ENCODE measurements at places on chromosomes 1 and 21.
A peak's percentile ranks its signal among the peaks of the same experiment; 100 is the strongest.

- DNase-seq: no peak
Measured at GRCh38 chr1:17531343-17531681, 8.2 kb upstream of the ARHGEF10L start.

GRCh38 chr1:2134621-2135307, 59.8 kb downstream of the FAAP20 start:
- DNase-seq: no peak

GRCh38 chr1:24961334-24961733, 31.3 kb upstream of the RUNX3 start:
- no peak for DNase-seq

DNA sequence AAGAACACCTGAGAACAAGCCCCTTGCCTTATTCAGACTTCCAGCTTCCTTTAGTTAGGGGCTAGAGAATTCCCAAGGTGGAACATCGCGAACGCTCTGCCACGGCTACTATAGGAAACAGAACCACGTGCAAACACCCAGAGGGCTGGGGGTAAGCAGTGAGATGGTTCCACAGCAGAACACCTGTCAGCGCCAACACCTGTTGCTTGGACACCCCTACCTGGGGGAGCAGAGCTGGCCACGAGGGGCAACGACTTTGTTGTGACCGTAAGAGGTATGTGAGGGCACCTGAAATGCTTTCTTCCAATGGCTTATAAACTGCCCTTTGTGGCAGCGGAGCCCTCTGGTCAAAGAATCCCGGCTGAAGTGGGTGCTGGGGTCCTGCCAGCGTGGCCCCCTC, 50.7 kb downstream of the MRPL37 start:
- DNase-seq: no peak

DNA sequence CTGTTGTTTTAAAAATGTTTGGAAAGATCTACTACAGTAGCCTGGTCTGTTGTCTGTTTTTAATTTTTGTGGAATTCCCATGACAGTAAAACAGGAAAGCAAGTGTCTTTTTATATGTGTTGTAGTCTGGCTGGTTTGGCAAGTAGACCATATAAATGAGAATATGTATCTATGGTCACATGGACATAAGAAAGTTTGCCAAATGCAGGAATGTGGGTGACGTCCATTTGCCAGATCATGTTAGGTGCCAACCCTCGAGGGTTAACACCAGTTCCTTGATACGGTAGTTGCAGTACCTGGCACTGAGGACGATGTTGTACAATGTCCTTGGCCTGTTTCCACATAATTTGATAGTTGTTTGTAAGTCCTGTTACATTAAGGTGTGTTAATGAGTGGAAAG, 6.2 kb downstream of the DAP3 start:
- no peak for DNase-seq

GRCh38 chr1:63675420-63675931, 82.3 kb downstream of the PGM1 start:
- no peak for DNase-seq

DNA sequence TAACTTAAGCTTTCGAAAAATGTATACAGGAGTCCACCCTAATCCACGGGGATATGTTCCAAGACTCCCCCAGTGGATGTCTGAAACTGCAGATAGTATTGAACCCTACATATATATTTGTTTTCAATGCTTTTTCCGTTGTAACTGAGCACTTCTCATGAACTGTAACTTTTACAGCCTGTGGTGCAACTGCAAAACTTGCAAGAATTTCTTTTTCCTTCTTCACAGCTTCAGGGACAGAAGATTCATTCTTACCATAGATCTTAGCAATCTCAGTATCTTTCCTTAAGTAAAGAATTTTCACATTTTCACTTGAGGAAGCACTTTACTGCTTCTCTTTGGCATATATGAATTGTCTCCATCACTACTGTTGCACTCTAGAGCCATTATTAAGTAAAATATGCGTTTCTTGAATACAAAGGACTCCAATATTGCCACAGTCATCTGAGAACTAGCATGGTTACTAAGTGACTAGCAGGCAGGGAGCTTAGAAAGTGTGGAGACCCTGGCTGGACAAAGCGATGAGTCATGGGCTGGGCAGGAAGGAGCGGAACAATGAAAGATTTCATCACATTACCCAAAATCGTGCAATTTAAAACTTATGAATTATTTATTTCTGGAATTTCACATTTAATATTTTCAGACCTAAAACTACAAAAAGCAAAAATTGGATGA, 14.1 kb downstream of the DPYD start:
- no peak for DNase-seq

DNA sequence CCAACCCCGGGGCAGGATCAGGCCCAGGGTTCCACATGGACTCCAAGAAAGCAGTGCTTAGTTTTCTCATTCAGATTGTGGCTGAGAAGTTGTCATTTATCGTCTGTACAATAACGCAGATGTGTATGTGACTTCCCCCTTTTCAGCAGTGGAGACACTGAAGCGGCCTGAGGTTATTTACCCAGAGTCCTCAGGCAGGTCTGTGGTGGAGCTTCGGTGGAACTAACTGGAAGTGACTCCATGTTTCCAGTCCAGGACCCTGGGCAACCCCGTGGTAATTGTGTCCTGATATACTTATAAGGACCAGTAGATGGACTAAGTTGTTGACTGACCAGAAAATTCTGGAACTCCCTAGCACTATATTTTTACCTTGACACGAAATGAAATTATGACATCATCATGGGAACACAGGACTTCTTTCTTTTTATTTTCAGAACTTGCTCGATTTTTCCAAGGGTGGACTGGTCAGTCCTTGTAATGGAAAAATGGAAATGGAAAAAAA, 1.0 kb upstream of the IER5 start:
- DNase-seq: peak; percentile 74

GRCh38 chr21:26225046-26225445, 54.5 kb upstream of the APP start:
- DNase-seq: no peak

GRCh38 chr1:7962014-7962335, 464 bp downstream of the PARK7 start:
- DNase-seq: no peak

GRCh38 chr1:107187399-107187798, 46.6 kb downstream of the NTNG1 start:
- no peak for DNase-seq

GRCh38 chr1:36734356-36734755, 251.6 kb upstream of the CSF3R start:
- DNase-seq: no peak

- DNase-seq: no peak
Measured at GRCh38 chr1:201591981-201592380, 53.1 kb downstream of the NAV1 start.

DNA sequence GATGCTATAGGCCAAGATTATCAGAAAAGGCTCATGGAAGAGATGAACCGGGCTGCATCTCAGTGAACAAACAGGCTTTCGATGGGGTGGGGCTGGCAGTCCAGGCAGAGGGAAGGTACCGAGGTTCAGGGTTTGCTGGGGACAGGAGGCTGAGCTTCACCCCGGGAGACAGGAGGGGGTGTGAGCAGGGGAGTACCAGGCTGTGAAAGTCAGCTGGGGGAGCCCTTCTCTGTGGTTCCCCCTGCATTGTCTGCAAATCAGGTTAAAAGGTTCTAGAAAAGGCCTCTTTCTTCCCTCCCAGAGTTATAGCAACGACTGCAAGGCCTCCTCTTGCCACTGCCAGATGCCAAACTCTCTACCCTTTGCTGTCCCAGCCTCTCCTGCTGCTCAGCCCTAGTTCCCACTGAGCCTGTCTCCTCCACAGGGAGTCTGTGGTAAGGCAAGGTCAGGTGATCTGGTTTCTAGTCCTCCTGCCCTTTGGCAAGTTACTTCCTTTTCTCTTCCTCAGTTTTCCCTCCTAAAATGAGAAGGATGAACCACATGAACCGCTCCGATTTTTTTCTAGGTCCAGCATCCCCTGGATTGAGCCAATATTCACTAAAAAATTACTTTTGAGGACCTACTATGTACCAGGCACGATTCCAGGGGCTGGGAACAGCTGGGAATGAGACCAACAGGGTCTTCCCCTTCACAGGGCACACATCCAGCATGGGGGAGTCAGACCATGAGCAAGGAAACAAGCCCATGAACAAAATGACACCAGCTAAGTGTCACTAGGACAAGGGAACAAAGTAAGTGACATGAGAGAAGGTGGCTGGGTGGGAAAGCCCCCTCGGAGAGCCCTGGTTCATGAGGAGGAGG, 7.2 kb downstream of the LAD1 start:
- no peak for DNase-seq

GRCh38 chr1:9850442-9851162, 26.8 kb upstream of the CLSTN1 start:
- DNase-seq: no peak

DNA sequence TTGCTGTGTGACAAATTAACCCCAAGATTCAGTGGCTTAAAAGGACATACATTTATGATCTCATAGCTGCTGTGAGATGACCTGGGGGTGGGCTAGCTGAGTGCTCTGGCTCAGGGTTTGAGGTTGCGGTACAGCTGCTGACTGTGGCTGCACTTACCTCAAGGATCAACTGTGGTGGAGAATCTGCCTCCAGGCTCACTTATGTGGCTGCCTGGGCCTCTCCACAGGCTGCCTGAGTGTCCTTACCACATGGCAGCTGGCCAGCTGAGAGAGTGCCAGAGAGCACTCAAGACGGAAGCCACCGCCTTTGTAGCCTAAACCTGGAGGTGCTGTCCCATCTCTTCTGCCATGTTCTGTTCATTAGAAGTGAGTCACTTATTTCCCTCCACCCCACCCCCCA, 5.7 kb downstream of the LRRC71 start:
- DNase-seq: no peak

DNA sequence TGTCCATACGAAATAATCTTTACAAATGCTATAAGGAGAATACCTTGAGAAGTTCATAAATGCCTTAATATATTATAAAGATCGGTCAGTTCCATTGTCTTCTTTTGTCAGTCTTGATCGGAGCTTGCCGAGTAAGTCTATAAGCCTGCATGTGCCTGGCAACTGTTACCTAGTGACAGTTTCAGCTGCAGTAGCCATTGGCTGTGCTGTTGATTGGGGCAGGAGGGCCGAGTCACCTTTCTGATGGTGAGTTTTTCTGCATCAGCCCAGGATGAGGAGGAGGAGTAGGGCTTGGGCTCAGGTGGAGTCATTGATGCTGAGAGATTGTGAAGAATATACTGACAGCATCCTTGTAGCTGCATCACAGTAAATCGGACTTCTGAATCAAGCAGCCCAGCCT, 1.9 kb upstream of the GPR52 start:
- DNase-seq: no peak

GRCh38 chr1:94926915-94927404, at the start of gene CNN3:
Gene CNN3, minus strand, starts transcription at chr1:94927110. Its CDS starts 216 bp downstream, at chr1:94926894.
- DNase-seq: no peak

GRCh38 chr1:47238935-47239592, 7.0 kb upstream of the TAL1 start:
- DNase-seq: no peak

DNA sequence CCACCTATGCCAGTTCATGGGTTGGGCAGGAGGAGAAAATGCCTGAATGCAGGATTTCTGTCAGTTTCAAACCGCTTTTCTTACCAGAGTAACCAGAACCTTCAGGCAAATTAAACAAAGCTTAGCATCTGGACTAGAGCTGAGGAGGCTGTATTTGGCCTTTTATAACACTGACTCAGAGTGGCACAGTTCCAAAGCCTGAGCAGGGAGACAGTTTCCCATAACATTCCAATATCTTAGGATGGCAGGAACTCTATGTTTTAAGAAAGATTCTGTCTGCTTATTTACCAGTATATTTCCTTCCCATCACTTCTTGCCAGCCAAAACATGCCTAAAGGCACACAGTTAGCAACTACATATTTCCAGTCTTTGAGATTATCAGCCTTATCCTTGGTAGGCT, 46.8 kb downstream of the UBR4 start:
- no peak for DNase-seq

DNA sequence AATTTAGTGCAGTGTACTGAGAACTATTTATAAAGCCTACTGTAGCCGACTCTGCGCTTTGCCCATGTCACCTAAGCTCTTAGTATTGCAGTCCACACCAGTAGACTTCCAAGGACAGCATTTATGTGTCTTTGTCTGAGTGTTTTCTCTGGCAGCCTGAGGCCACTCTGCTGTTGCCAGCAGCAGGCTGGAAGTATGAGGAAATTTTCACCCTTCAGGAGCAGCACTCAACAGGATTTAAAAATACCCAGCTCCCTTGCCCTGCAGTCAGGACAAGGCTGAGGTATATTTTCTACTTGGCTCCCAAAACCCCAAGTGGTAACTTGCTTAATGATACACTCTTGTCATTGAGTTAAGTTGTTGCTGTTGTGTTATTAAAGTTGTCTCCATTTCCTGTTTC, 230.1 kb downstream of the SRGAP2C start:
- no peak for DNase-seq

- DNase-seq: no peak
Measured at GRCh38 chr1:20730690-20731056, 1.8 kb downstream of the SH2D5 start.

DNA sequence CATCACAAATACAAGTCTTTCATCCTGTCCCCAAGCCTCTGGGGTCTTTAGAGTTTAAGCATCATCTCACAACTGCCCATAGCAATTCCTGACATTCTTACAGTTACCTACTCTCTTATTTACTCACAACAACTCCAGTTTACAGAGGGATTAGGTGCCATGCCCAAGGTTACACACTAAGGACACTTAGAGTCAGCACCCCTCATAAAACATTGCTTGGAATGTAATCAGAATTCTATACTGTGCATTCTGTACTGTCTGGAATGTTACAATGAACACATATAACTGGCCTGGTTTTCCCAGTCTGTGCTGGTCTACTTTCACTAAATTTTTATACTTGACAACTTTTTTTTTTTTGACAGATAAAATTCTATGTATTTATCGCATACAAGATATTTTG, 14.5 kb upstream of the RBM15 start:
- no peak for DNase-seq

DNA sequence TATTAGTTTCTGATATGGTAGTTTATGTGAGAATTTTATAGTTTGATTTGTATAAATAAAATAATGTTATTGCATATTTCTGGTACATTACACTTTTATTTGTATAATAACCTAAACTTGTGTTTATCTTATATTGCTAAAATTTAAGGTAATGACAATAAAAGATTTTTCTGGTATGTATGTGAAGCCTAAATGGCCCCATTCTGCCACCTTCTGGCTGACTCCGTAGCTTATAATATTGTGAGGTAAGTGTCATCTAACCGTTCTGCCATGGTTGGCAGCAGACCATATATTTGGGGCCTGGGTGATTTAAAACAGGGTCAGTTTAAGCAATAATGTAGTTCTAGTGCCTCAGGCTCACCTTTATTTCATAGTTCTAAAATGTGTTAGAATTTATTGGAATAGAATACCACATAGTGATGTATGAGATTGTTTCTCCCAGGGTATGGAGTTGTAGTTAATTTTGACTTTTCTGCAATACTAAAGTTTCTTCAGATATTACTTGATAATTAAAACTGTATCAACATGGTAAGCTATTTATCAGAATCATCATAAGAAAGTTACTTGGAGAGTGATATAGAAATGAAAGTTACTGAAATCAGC, 21.2 kb upstream of the PRKACB start:
- DNase-seq: peak; percentile 73
